Effector memory CD4-positive, alpha-beta T cell (primary cell): ENCODE measurements at places on chromosomes 12 and 14.

DNA sequence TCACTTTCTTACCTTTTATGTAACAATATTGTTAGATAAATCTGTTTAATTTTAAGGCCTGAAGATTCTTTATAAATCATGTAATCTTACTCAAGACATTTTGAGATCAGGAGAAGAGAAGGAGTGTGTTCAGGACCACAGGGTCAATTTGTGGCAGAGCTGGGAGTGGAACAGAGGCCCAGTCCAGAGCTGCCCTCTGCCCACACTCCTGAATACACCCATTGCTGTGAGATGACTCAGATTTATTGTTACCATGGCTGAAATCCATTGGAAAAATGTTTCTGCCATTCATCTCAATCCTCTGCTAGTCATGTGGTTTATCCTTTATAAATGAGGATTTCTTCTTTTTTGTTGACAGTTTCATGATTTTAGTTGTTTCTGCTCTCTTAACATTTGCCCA, 100.5 kb upstream of the STXBP6 start:
- no peaks in the 10 kb centered on the region for H3K27me3 ChIP-seq
- H3K36me3 ChIP-seq: no peaks in the 10 kb centered on the region
- DNase-seq: no peak
- H3K4me1 ChIP-seq: no peaks in the 10 kb centered on the region

GRCh38 chr14:104872469-104873341, 7.6 kb downstream of the CEP170B start:
- no peaks in the 10 kb centered on the region for H3K27me3 ChIP-seq
- H3K4me1 ChIP-seq: no peaks in the 10 kb centered on the region
- DNase-seq: no peak
- H3K36me3 ChIP-seq: no peaks in the 10 kb centered on the region

GRCh38 chr12:87801860-87802720, 227.1 kb downstream of the C12orf50 start:
- no peaks in the 10 kb centered on the region for H3K36me3 ChIP-seq
- H3K27me3 ChIP-seq: no peaks in the 10 kb centered on the region
- H3K4me1 ChIP-seq: no peaks in the 10 kb centered on the region

- no peak overlapping the region for H3K27ac ChIP-seq
- no peaks in the 10 kb centered on the region for H3K36me3 ChIP-seq
- no peaks in the 10 kb centered on the region for H3K4me1 ChIP-seq
- no peak overlapping the region for H3K4me3 ChIP-seq
These were observed 318.4 kb downstream of the RAD51B start for GRCh38 chr14:68137704-68138619.

GRCh38 chr12:44774815-44775411, 101.2 kb downstream of the NELL2 start:
- H3K27me3 ChIP-seq: no peaks in the 10 kb centered on the region
- no peak overlapping the region for H3K4me3 ChIP-seq
- H3K4me1 ChIP-seq: no peaks in the 10 kb centered on the region
- H3K27ac ChIP-seq: no peak overlapping the region
- DNase-seq: peak; percentile 41

GRCh38 chr14:59195912-59196311, 7.4 kb downstream of the DAAM1 start:
- no peaks in the 10 kb centered on the region for H3K4me1 ChIP-seq
- no peak overlapping the region for H3K27ac ChIP-seq
- H3K36me3 ChIP-seq: no peaks in the 10 kb centered on the region
- no peaks in the 10 kb centered on the region for H3K27me3 ChIP-seq

DNA sequence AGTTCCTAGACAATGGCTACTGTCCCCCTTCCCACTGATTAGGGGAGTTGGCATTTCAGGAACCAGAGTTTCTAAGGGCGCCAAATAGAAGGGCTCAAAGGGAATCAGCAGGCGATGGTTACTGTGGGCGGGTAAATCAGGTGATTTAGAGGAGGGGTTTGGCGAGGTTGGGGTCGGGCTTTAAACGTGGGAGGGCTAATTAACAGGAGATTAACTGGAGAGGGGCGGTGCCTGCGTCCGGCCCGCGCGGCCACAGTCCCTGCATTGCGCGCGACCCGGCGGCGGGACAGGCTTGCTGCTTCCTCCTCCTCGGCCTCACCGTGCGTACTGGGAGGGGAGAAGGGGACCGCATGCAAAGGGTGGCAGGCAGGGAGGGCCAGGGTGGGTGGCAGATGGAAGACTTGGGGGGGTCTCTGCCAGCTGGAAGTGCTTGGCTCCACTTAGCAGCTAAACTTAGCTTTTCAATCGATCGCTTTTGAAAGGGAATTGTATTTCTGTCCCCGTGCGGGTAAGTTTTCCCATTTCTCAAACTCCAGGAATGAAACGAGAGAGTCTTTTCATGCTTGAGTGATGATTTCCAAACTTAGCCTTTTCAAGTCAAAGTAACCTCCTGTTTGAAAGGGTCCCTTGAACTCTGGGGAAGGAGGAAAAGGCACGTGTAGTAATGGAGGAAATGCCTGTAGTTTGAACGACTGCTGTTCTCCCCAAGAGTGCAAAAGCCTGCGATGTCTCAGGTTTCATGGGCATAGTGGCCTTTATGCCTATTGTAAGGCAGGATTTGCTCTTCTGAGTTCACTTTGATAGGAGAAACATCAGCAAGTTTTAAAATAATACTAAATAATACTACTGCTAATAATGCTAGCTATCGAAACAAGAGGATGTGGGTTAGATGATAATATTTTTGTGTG, at the start of gene MGST1:
TSS of gene MGST1 (plus strand) at position 255 of the 908 bp plus-strand sequence. CDS start 6,608 bp downstream, outside the sequence.
- no peaks in the 10 kb centered on the region for H3K4me1 ChIP-seq
- no peaks in the 10 kb centered on the region for H3K36me3 ChIP-seq
- H3K4me3 ChIP-seq: no peak within 1 kb of the TSS
- no peak within 1 kb of the TSS for H3K27ac ChIP-seq
- no peak for DNase-seq
- H3K27me3 ChIP-seq: no peaks in the 10 kb centered on the region

DNA sequence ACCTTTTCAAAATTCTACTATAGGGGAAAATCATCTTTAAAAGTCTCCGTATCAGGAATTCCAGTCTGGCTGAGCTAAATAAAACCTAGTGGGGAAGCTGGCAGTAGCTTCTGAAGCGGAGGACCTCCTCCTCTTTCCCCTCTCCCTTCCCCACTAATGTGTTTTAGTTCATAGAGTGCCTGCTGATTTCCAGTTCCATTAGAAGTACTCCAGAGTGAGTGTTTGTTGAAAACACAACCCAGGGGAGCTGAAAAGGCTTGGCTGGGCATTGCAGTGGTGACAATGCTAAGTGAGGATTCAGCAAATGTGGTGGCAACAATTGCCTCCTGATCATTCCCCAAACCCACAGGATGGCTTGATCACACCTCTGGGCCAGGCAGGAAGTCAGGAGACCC, 144.2 kb upstream of the FRMD6 start:
- H3K27me3 ChIP-seq: no peaks in the 10 kb centered on the region
- H3K36me3 ChIP-seq: no peaks in the 10 kb centered on the region
- no peak for DNase-seq
- H3K27ac ChIP-seq: no peak overlapping the region
- H3K4me1 ChIP-seq: no peaks in the 10 kb centered on the region

DNA sequence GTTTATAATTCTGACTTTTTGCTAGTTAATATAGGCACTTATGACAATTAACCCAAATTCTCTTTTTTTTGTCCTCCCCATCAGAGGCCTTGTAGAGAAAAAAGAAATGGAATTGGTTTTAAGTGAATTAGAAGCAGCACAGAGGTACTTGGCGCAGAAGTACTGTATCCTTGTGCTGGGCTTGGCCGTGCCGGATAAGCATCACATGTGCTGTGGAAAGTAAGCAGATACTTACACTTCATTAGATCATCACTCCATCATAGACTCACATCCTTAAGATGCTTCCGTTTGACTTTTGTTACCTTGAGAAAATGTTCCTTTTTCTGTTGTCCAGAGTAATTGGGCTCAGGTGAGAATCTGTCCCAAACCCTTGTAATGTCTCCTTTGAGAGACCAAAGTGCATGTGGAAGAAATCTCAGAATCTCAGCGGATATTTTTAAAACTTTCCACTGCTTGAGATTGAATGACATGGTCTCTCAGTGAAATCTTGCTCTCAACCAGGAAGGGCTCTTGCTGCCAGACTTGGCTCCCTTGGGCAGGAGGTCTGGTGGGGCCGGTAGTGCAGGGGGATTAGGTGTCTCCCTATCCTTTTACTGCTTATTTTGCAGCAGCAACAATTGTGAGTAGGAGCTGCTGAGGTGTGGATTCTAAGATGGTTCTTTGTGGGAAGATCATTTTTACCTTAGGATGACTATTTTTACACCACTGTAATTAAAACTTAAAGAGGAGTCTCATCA, 24.8 kb downstream of the PPP1R36 start:
- no peaks in the 10 kb centered on the region for H3K27me3 ChIP-seq
- no peak overlapping the region for H3K4me3 ChIP-seq
- no peaks in the 10 kb centered on the region for H3K4me1 ChIP-seq
- no peak for DNase-seq

DNA sequence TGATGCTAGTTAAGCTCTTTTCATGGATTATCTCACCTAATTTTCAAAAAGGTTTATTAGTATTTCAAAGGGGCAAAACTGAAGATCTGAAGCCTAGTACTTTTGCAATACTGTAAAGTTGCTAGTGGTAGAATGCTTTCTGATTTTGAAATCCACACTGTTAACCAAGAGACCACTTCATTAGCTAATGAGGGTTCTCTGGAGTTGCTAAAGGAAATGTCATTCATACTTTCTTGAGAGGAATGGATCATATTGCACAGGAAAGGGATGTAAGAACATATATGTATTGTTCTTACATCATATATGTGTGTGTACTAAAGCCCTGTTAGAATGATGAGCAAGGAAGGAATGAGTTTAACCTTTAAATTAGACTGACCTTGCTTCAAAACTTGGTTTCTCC, 39.0 kb upstream of the LDHB start:
- H3K4me3 ChIP-seq: no peak overlapping the region
- H3K27me3 ChIP-seq: no peaks in the 10 kb centered on the region
- no peak overlapping the region for H3K27ac ChIP-seq
- no peak for DNase-seq
- H3K4me1 ChIP-seq: no peaks in the 10 kb centered on the region
- H3K36me3 ChIP-seq: no peaks in the 10 kb centered on the region

- H3K4me3 ChIP-seq: no peak overlapping the region
- H3K4me1 ChIP-seq: no peaks in the 10 kb centered on the region
- no peaks in the 10 kb centered on the region for H3K27me3 ChIP-seq
- no peak for DNase-seq
These were observed 93.1 kb downstream of the SLC5A8 start for GRCh38 chr12:101116911-101117310.

DNA sequence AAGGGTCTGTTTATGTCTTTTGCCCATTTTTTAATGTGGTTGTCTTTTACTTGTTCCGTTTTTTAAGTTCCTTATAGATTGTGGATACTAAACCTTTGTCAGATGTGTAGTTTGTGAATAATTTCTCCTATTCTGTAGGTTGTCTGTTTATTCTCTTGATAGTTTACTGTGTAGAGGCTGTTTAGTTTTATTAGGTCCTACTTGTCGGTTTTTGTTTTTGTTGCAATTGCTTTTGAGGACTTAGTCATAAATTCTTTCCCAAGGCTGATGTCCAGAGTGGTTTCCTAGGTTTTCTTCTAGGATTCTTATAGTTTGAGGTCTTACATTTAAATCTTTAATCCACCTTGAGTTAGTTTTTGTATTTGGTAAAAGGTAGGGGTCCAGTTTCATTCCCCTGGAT, 33.9 kb downstream of the SLC39A9 start:
- H3K36me3 ChIP-seq: peaks cover 4% of the 10 kb centered on the region
- no peaks in the 10 kb centered on the region for H3K27me3 ChIP-seq
- no peak for DNase-seq
- H3K27ac ChIP-seq: no peak overlapping the region
- H3K4me1 ChIP-seq: no peaks in the 10 kb centered on the region

GRCh38 chr12:69676257-69677012, 22.7 kb downstream of the BEST3 start:
- no peaks in the 10 kb centered on the region for H3K27me3 ChIP-seq
- H3K4me1 ChIP-seq: no peaks in the 10 kb centered on the region
- H3K4me3 ChIP-seq: no peak overlapping the region
- no peaks in the 10 kb centered on the region for H3K36me3 ChIP-seq
